ENCODE measurements at places on chromosomes 3 and 15.

DNA sequence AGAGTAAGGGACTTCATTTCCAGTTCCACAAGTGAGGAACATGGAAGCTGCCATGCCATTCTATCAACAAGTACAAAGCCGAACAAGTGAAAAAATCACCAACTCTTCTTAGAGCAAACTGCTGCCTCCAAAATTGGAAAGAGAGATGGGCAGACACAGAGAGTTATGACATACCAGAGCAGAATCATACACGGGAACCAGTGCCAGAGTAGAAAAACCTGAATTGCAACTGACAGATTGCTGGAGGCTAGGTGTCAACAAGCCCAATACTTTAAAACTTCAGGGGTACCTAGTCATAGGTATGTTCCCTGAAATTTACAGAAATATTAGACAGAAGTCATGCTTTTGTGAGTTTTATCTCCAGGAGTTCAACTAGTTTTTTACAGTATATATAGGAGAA is 62.0 kb downstream of the TTBK2 start:
- no peak for DNase-seq

GRCh38 chr15:40695469-40695890 is 506 bp downstream of the RAD51 start:
- DNase-seq = no peak

GRCh38 chr3:156527060-156527459 is 27.9 kb downstream of the SSR3 start:
- DNase-seq = no peak

- DNase-seq = no peak
Observed at GRCh38 chr3:89360156-89360555, 252.7 kb downstream of the EPHA3 start.

DNA sequence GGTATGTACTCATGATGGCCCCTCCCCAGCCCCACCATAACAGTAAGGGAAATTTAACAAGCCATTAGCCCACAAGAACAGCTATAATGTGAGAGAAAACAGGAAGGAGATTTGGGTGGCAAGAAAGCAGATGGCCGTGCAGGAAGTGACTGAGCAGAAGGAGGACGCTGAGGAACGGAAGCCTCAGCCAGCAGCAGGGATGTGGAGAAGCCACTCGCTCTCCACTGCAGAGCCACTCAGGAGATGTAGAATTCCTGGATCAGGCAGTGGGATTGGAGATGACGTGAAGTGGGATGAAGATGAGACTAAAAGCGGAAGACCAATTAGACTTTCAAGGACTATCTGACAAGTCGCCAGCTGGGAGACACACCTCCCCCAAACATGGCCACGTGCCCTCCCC is 31.2 kb downstream of the PRR23E start:
- DNase-seq = no peak

- DNase-seq = no peak
Observed at GRCh38 chr15:83659417-83659812, 5.5 kb downstream of the ADAMTSL3 start.

- DNase-seq = peak; percentile 98
Observed at GRCh38 chr3:14410503-14411165, 8.2 kb downstream of the SLC6A6 start.

DNA sequence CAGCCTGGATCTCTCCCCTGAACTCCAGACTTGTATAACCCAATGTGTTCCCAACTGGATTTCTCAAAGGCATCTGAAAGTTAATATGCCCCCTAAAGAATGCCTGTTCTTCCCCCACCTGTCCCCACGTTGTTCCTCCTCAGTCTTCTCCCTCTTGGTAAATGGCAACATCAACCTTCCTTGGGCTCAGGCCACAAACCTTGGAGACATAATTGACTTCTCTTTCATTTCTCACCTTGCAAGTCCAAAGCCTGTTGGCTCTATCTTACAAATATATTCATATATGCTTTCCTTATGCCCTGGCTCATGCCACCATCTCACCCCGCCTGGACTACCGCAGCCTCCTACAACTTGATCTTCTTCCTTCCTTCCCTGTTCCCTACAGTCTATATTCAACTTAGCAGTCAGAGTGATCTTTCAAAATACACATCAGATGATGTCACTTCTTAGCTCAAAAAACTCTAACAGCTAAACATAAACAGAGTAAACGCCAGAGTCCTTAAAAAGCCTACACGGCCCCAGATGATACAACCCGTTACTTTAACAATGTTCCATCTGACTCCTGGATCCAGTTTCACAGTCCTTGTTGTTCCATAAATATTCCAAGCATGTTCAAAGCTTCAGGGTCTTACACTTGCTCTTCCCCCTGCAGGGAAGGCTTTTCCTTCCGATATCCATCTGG is 66.2 kb downstream of the ETV5 start:
- no peak for DNase-seq

DNA sequence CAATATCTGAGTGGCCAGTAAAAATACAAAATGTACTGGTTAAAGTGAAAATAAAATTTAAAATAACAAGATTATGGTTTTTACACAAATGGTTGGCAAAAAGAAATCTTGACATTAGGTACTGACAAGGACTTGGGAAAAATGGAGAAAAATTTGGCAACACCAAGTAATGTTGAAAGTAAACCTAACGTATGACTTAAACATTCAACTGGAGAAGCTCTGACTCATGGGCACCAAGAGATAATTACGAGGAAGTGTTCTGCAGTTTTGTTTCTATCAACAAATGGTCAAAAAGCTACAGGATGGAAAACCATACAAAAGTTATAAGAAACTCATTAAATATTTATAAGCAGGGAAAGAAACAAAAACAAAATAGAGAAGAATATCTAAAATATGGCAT is 177.7 kb downstream of the ZNF385D start:
- peak; percentile 2 for DNase-seq

DNA sequence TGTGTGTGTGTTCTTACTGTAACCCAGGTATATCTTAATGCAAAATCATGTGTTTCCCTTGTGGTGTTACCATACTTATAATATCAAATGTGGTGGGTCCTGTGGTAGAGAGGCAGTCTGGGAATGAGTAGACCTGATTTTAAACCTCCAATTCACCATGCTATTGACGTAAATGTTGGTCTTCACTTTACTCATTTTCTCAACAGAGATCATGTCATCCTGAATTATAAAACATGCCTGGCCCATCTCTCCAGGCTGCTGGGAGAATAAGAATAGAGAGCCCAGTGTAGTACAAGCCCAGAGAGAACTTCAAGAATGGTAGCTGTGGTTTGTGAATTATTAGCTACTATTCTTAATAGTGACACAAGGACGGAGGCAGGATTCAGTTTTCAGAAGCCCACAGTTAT is 88.1 kb downstream of the MBNL1 start:
- no peak for DNase-seq

GRCh38 chr15:50055750-50056157 is 63.3 kb downstream of the ATP8B4 start:
- no peak for DNase-seq

- DNase-seq = no peak
Observed at GRCh38 chr3:195116407-195117185, 154.4 kb downstream of the XXYLT1 start.

DNA sequence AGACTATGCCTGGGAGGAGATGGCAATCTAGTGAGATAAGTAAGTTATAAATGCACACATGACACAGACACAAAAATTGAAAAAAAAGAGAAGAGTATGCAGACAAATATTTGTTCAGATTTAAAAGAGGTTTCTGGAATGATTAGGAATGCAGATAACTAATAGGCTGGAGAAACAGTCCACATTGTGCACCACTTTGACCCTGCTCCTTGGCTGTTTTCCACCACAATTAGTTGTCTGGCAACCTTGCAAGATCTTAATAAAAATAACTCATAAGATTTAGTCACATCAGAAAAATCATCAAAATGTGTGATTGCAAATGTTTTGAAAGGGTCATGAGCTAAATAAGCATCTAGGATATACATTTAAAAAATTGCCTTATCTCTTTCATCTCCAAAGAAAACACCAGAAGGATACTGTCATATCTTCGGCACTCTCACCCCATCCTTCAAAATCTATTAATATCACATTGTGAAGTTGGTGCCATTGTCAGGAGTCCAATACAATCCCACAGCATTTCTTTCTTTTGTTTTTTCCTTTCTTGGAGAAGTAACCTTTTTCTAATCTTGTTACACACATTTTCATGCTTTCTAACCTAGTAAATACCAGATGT is 153.7 kb upstream of the KCNMB2 start:
- peak; percentile 81 for DNase-seq

- DNase-seq = no peak
Observed at GRCh38 chr3:45317710-45318109, 70.7 kb upstream of the LARS2 start.

GRCh38 chr3:106386050-106386449 is 517.2 kb upstream of the CBLB start:
- no peak for DNase-seq

DNA sequence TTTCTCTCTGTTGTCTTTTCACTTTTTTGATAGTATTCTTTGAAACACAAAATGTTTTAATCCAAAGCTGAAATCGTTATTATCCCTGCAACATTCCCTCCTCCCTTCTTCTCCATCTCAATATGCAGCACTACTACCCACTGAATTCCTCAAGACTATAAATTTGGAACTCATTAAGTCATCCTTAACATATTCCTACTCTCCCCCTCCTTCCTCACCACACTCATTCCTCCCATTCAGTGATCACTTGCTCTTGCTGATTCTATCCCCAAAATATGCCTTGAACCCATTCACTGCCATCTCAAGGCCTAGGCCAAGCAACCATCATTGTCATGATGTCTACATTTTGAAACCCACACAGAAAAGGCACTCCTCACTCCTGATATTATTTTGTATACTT is 2.4 kb upstream of the PIK3R4 start:
- DNase-seq = no peak

- DNase-seq = no peak
Observed at GRCh38 chr3:137071104-137071503, 113.3 kb downstream of the IL20RB start.

GRCh38 chr3:14472471-14473351 is 67.4 kb downstream of the GRIP2 start:
- peak; percentile 97 for DNase-seq

GRCh38 chr3:10848261-10848660 is 32.2 kb downstream of the SLC6A11 start:
- DNase-seq = no peak

- DNase-seq = no peak
Observed at GRCh38 chr3:105355408-105356061, 11.2 kb upstream of the ALCAM start.

GRCh38 chr15:81311752-81312464 is 12.0 kb downstream of the STARD5 start:
- DNase-seq = no peak

GRCh38 chr15:29570121-29570947 is 251.9 kb downstream of the TJP1 start:
- peak; percentile 41 for DNase-seq

DNA sequence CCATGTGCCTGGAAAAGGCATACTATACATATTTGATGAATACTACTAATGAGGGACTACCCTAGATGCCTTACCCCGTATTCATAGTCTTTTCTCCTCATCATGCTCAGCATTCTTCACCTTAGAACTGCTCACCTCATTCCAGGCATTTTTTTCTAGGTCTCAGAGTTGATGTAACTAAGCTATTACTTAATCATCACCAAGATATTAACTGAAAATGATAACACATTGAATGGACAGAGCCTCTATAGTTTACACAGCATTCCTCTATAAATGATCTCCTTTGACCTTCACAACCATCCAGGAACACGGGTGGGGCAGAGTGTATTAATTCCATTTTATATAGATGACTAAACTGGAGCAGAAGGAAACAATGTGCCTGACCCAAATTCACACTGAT is 174.1 kb upstream of the DPH6 start:
- DNase-seq = no peak

DNA sequence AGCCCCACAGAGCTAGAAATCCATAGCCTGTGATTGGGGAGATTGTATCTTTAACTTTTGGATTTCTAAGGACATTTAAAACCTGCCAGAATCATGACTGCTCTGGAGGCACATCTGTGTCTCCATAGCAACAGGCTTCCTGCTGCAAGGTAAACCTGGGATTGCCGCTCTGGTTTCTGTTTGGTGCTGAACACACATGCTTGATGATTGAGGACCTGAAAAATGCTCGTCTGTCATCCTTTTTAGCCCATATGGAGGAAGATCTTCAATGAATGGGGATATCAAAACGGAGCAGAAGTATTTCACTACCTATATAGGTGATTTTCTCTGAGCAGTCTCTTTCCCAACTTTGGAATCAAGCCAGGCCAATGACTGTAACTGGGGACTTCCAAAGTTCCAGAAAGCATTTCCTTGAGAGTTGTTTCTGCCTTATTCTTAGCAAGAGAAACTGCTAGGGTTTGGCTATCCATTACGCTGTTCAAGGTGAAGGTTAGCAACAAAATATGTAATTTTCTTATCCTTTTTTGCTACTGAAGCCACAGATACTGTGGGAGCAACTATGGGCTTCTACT is 96.5 kb upstream of the TNIK start:
- peak; percentile 42 for DNase-seq

GRCh38 chr15:90915808-90916440 is 12.8 kb downstream of the MAN2A2 start:
- no peak for DNase-seq

DNA sequence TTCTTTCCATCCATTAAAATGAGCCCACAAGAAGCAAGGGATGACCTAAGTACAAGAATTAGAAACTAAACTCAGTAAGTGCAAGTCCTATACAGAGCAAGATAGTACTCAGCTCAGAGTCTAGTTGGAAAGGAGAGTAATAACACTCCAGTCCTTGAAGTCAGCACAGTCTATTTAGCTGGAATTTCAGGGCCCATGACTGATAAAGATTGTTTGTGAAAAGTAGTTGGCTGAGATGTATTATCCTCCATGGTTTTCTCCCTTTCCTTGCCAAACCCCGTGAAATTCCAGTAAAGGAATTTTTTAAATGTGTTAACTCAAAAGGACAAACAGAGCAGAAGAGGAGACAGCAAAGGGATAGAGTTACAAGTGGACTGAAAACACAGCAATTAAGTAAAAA is 127.2 kb upstream of the STT3B start:
- DNase-seq = no peak

DNA sequence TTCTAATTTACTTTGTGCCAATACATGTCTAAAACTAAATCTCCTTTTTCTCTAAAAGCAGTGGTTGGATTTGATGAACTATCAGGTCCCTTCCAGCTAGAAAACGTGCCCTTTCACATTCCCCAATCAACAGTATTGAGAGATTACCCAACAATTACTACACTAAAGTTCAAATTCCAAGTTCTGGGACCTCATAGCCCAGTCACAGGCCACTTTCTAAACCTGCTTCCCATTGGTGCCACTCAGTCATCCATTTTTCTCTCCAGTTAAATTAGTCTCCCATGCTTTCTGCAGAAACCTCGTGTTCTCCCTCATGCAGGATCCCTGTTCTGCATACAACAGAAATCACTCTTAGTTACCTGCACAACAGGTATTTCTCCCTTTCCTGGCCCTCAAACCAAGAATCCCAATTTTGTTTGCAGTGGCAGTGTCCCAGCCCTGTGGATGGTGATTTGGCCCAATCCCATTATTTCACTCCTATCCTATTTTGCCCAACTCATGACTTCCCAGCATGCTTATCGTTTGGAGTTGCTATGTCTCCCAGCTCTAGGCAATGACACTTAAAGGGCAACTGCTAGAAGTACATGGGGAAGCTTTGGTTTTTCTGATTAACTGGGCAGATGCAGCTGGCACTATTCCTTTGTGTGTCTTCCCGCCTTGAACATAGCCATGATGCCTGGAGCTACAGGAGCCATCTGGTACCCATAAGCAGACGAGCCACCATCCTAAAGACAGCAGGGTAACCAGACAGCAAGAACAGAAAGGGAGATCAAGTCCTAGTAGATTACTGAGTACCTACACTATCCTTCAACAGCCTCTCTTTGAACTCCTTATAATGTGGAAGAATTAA is 224.2 kb downstream of the MINAR1 start:
- DNase-seq = no peak

GRCh38 chr3:101204246-101204645 is 116.1 kb downstream of the IMPG2 start:
- DNase-seq = no peak
